Activated T-cell treated with anti-CD3 and anti-CD28 coated beads for 48 hours (primary cell): ENCODE measurements at places on chromosomes 2 and 18.

GRCh38 chr2:37149626-37150322 is 7.0 kb downstream of the EIF2AK2 start:
- no peak for DNase-seq

DNA sequence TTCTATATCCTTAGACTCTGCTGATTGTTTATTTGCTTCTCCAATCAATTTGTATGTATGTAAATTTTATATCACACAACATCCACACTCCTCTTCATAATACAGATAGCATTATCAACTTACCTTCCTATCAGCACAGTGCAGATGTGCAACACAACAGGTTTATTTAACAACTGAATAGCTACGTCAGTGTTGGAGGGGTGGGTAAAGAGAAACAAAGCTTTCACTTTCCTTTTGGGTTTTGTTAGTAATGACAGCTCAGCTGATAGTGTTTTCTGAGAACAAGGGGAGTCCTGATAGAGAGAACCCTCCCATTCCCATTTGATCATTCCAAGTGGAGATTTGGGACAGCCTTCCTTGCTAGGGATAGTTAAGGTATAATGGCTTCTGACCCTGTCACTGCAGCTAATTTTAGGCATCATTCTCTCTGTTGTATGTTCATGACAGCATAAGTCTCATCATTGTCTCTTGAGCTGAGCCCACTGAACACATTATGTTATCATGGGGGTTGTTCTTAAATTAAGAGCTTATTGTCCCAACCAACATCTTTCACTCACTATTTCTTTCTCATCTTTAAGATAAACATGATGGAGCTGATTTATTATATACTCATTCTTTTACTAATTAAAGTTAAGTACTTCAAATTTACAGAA is 227.7 kb downstream of the GPD2 start:
- DNase-seq, result no peak

- no peak for DNase-seq
Measured at GRCh38 chr2:239910851-239911640, 114.1 kb downstream of the NDUFA10 start.

GRCh38 chr18:79403723-79404566 is 8.2 kb downstream of the NFATC1 start:
- no peak for DNase-seq

- DNase-seq, result no peak
Measured at GRCh38 chr2:9232886-9233285, 26.3 kb downstream of the ASAP2 start.
